ENCODE measurements at places on chromosomes 13 and 19.

- no peak for DNase-seq
Measured at GRCh38 chr13:112774448-112774792, 84.6 kb downstream of the ATP11A start.

- DNase-seq: no peak
Measured at GRCh38 chr19:17421942-17422341, 2.1 kb downstream of the MVB12A start.

GRCh38 chr19:11268783-11269267 lies 6.5 kb upstream of the DOCK6 start:
- DNase-seq: no peak

GRCh38 chr13:89627996-89628395 lies 1719.5 kb upstream of the MIR17HG start:
- no peak for DNase-seq

- DNase-seq: no peak
Measured at GRCh38 chr19:58395979-58396627, 647 bp downstream of the RNF225 start.

DNA sequence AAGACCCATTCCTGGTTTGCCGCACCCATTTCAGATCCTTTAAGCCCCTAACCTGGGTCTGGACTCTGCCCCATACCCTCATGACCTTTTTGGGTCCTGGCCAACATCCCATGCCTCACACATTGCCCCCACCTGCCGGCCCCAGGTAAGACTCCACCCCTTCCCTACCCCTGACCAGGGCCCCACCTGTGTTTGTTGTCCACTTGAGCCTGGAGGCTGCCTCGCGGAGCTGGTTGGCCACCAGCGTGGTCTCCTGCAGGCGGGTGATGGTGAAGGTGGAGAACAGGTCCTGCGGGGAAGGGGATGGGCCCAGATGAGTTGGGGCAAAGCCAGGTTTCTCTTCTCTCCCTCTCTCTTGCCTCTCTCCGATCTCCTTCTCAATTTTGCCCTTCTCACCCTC lies 19.5 kb downstream of the MAN2B1 start:
- DNase-seq: no peak

- no peak for DNase-seq
Measured at GRCh38 chr19:6287269-6287885, 7.6 kb upstream of the MLLT1 start.

DNA sequence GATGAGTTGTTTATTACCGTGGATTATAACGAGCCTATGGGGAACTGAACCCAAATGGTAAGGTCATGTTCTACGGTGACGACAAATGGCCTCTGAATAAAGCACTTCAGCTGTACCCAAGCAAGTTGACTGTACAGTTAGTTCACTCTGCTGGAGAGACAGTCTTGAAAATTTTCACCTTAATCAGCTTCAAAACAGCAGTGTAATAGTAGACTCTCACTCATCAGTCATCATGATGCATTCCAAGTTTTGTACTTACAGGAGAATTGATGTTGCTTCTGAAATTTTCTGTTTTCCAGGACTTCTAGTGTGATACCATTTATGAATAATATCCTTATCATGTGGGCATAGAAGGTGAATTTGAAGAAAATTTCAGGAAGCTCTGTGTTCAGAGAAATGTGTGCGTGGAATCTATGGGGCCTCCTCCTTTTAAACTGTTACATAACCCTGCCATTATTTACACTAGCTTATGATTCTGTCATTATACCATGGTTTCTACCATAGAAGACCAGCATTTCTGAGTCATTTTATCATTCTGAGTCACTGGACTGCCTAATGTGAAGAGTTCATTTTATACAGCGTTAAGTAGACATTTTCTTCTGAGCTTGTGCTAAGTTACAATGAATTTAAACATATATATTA lies 96.9 kb downstream of the WDFY2 start:
- DNase-seq: no peak

GRCh38 chr13:37608750-37609339 lies 10.3 kb upstream of the POSTN start:
- no peak for DNase-seq

GRCh38 chr13:36476661-36477060 lies 44.4 kb downstream of the CCNA1 start:
- no peak for DNase-seq

DNA sequence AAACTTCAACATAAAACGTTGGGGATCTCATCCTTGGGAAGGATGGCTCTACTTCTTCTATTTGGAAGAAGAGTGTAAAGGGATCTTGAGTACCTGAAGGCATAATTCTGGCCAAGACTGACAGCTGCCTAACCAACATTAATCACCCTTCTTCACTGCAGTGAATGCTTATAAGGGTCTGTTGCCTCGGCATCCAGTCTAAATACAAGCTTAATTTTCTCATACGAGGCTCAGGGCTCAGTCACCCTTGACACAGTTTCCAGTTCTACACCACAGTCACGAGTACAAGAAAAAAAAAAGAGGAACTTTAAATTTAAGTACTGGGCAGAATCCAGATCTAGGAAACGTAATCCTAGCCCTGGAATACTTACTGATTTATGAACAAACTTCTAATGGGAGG lies 9.0 kb downstream of the FPR3 start:
- no peak for DNase-seq

- no peak for DNase-seq
Measured at GRCh38 chr13:42176294-42176693, 95.7 kb upstream of the AKAP11 start.

GRCh38 chr19:5046339-5047039 lies 77.6 kb downstream of the KDM4B start:
- DNase-seq: no peak

DNA sequence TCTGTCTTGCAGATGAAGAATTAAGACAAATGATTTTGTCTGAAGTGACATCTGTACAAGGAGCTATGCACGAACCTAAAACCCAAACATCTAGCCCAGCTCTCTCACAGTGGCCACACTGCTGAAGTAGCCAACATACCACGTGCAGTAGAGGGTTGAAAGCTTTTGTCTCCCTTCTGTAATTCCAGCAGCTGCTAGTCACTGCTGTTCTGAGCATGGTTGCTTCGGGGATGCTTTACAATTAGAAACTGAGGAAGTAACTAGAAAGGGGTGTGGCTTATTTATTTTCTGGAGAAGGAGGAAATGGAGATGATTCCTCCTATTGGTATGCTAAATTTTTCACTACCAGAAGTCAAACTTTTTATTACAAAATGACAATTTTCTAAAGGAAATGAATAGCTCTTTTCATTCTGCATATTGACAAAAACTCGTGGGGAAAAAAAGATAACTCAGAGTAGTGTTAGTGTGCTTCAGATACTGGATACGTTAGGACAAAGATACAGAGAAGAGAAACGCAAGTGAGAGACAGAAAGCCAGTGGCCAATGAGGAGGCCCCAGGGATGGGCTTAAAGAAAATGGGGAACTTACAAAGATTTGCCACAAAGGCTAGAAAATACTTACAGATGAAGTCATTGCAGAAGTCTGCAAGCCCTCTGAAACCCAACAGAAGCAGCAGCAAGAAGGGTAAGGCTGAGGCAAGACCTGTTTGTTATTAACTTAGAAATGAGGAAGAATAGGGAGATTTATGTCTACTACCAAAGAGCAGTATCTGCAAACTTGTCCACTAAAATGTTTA lies 192.7 kb upstream of the MIR17HG start:
- no peak for DNase-seq

DNA sequence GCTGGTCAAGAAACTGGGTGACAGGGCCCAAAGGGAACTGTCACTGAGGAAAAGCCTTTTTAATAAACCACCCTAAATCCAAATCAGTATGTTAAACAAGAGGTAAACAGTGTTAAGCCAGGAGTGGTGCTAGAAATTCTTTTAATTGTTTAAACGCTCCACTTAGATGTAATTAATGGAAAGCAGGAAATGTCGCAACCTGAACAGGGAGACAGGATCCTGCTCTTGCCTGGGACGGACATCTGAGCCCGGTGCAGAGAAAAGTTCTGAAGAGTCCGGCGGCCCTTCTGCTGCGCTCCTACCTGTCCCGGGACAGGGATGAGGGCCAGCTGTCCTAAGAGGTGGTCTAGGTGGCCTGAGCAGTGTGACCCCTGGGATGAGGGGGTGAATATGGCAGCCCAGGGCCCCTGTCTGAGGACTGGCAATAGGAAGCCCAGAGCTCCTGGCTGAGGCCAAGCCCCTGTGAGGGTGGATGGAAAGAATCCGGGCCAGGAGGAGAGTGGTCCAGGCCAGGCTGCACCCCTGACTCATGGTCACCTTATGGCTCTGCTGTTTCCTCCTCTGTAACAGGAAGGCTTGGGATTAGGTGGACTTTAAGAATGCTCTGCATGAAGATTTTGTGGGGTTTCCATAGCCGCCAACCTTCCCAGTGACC lies 112.8 kb upstream of the GJB6 start:
- DNase-seq: no peak

DNA sequence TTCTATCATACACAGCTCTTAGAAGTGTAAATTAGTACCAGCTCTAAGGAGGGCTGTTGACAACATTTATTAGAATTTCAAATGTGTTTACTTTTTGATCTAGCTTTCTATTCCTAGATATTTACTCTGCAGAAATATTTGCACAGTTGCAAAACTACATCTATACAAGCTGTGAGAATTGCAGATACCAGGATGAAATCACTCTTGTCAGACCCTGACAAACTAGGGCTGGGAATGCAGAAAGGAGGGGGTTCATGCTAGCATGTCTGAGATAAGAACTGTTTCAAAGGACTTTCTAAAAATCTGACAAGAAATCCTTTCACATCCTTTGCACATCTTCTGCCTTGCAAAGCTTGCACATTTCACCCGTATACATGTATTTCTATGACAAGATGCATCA lies 11.8 kb upstream of the PABPC3 start:
- DNase-seq: no peak

- DNase-seq: no peak
Measured at GRCh38 chr19:33252971-33253370, 27.3 kb upstream of the SLC7A10 start.

DNA sequence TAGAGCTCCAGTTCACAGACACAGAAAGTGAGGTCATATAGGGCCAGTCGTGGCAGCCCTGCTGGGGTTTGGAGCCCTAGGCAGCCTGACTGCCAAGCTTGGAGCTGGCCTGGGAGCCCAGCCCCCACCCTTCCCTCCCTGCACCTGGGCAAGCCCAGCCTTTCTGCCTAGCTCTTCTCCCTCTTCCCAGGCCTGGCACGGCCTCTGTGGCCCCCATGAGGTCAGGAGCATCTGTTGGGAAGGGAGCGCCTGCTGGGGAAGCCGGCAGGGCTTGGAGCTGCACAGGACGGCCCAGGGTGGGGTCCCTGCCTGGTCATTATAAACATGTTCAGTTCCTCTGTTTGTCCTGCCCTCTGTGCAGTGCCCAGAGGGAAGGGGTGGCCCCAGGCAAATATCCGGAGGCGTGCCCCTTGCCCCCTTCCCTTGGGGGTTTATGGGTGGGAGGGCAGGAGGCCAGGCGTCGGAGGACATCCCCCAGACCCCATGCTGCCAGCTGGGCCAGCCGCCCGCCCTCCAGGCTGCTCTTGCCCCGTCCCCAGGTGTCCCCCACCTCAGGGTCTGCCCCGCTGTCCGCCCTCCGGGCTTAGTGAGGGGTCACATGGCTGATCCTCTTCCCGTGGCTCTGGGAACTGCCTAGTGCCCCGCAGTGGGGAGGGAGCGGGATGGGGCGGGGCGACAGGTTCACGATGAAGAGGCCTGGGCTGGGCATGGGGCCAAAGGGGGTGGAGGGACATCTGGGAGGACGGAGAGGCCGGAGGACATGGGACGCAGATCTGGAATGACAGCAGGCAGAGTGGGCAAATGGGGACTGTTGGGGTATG lies 30.0 kb upstream of the NCCRP1 start:
- DNase-seq: no peak

GRCh38 chr13:36986462-36987240 lies 12.5 kb downstream of the ALG5 start:
- DNase-seq: no peak

DNA sequence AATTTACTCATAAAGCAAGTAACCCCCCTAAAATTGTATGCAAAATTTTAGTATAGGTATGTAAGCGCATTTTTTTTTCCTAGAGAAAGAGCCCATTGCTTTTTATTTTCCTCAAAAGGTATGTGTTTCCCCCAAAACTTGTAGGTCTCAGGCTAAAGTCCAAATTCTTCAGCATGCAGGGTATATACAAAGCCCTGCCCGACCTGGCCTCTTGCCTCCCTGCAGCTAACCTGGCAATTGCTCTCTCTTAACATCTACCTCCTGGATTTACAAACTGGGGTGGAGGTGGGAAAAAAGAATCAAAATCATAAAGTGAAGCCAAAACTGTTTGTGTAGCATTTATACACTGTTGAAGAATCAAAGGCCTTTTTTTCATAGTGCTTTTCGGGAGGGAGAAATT lies 107.8 kb downstream of the KCNRG start:
- DNase-seq: no peak

- DNase-seq: no peak
Measured at GRCh38 chr19:6861683-6862286, 25.6 kb upstream of the ADGRE1 start.

- no peak for DNase-seq
Measured at GRCh38 chr13:98582947-98583346, 6.0 kb upstream of the STK24 start.

DNA sequence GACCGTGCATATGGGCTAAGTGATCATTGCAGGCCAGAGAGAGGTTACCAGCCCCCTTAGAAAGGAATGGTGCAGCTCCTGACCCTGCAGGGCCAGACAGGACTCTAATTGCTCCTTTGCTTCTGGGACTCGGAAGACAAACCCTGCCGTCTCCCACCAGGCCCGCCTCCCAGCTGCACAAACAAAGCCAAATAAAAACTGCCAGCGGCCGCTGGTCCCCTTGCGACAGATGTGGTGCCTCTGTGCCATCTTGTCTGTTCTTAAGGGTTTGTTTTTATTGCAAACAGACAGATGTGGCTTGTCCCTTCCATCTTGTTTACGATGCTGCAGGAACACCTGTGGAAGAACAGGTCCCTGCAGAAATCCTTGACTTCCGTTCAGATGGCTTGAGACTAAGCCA lies 434.4 kb upstream of the TSHZ3 start:
- DNase-seq: no peak

DNA sequence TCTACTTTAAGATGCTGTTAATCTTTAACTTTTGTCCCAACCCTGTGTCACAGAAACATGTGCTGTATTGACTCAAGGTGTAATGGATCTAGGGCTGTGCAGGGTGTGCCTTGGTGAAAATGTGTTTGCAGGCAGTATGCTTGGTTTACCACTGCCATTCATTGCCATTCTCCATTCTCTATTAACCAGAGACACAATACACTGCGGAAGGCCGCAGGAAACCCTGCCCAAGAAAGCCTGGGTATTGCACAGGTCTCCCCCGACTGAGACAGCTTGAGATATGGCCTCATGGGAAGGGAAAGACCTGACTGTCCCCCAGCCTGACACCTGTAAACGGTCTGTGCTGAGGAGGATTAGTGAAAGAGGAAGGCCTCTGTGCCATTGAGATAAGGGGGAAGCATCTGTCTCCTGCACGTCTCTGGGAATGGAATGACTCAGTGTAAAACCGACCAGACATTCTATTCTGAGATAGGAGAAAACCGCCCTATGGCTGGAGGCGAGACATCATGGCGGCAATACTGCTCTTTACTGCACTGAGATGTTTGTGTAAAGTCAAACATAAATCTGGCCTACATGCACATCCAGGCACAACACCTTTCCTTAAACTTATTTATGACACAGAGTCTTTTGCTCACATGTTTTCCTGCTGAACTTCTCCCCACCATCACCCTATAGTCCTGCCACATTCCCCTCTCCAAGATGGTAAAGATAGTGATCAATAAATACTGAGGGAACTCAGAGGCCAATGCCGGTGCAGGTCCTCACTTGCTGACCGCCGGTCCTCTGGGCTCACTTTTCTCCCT lies 13.1 kb upstream of the ZNF888 start:
- no peak for DNase-seq

GRCh38 chr13:110884517-110884916 lies 30.4 kb downstream of the ANKRD10 start:
- no peak for DNase-seq
